ENCODE measurements at places on chromosomes 5 and 9.

- no peak for DNase-seq
Measured at GRCh38 chr5:178319541-178320041, 87.0 kb upstream of the PHYKPL start.

GRCh38 chr5:4653475-4653874, 486.7 kb upstream of the ADAMTS16 start:
- DNase-seq: no peak

DNA sequence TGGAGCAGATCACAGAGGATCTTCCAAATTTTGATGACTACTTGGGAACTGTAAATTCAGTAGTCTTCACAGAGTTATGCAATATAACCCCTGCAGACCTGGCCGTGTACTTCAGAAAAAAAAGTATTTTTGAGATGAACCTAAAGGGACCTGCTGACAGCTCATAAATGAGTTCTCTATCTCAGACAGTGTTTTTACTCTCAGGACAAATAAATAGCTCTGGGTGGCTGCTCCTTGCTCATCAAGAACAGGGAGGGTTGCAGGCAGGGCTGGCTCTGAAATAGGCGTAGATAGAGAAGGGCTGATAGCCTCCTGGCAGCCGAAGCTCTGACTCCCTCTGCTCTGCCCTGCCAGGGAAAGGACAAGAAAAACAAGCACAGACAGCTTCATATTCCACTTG, 64.8 kb downstream of the PLAC8L1 start:
- no peak for DNase-seq

GRCh38 chr5:87770016-87770570, 357.4 kb upstream of the CCNH start:
- DNase-seq: no peak

GRCh38 chr9:104078596-104078995, 15.5 kb upstream of the SMC2 start:
- DNase-seq: no peak

- peak; percentile 47 for DNase-seq
Measured at GRCh38 chr5:151141535-151141934, 16.0 kb downstream of the ANXA6 start.

GRCh38 chr9:37915911-37916470, 12.1 kb upstream of the SLC25A51 start:
- no peak for DNase-seq

DNA sequence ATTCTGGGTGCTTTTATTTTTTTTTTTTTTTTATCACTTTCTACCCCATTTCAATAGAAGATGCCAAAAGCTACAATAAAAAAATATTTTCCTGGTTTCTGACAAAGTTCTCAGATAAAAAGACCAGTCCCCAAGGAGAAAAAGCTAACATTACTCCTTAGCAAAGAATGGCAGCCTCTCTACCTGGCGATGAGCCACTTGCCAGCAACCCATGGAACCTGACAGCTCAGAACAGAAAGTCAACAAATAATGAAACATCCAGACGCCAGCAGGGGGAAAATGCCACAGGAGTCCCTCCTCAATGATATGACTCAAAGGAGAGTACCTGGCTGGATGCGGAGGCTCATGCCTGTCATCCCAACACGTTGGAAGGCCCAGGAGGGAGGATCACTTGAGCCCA, 123.2 kb downstream of the MYO10 start:
- no peak for DNase-seq

DNA sequence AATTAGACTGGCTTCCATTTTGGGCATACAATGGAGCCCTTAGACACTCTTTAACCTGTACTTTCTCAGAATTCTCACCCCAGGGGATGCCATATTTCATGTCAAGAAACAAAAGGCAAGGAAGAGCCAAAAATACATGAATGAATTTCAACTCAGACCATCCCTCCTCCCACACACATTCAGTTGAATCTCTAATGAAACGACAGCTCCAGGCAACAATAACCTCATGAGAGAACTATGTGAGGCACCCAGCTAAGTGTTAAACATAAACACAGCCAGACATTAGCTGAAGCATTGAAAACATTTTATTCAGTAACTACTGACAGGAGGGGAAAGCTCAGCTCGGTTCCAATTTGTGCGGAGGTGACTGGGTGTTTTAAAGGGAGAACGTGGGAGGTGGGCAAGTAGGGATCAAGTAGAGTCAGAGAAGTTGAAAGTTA, 1359.1 kb upstream of the CDH9 start:
- no peak for DNase-seq

GRCh38 chr5:66002415-66002814, 76.0 kb downstream of the ERBIN start:
- no peak for DNase-seq

DNA sequence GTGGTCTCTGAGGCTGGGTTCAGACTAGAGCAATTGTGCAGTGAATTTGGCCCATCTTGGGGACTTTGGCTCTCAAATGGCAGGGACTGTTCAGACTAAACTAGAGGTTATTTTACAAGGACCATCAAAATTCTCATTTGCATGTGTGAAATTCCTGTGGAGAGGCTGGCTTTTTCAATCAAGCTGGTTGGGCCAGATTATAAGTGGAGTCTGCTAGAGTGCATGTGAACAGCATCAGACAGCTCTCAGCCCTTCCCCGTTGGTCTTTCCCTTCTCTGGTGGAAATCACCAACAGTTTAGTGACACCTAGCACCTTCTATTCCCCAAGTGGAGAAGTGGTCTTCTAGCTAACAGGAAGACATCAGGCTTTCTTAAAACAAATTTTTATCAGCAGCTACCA, 301.3 kb downstream of the CWC27 start:
- no peak for DNase-seq

GRCh38 chr5:151239237-151239861, 13.6 kb upstream of the GM2A start:
- DNase-seq: peak; percentile 36

- DNase-seq: no peak
Measured at GRCh38 chr9:89284076-89284475, 26.9 kb upstream of the CKS2 start.

DNA sequence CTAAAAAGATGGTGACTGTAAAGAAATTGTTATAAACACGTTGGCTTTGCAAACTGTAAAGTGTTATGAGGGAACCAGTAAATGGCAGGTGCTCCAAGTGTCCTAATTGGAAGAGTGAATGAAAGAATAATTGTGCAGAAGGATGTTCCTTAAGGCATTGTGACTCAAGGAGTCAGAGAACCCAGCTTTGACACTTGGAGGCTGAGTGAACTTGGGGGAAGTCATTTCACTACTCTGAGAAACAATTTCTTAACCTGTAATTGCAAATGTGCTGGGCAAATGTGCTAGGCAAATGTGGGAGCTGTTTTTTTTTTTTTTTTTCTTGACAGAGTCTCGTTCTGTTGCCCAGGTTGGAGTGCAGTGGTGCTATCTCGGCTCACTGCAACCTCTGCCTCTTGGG, 84.0 kb upstream of the TNFSF8 start:
- DNase-seq: no peak

GRCh38 chr9:79768194-79768593, 196.4 kb downstream of the TLE4 start:
- DNase-seq: no peak

DNA sequence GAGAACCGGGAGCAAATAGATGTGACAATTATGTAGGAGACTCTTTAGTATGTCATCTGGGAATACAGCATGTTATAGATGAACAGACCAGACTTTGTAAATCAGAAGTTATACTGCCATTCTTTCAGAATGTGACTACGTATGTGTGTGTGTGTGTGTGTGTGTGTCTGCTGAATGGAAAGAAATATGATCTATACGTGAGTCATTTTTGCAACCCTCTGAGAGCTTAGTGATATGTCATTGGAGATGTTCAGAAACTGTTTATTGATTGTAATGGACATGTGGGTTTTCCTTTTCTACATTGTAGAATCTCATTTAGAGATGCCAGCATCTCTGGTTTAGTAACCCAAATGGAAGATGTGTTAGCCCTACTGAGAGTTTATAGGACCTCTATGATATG, 731.5 kb downstream of the TLE1 start:
- DNase-seq: no peak

- no peak for DNase-seq
Measured at GRCh38 chr9:28082671-28083070, 509.4 kb upstream of the C9orf72 start.

DNA sequence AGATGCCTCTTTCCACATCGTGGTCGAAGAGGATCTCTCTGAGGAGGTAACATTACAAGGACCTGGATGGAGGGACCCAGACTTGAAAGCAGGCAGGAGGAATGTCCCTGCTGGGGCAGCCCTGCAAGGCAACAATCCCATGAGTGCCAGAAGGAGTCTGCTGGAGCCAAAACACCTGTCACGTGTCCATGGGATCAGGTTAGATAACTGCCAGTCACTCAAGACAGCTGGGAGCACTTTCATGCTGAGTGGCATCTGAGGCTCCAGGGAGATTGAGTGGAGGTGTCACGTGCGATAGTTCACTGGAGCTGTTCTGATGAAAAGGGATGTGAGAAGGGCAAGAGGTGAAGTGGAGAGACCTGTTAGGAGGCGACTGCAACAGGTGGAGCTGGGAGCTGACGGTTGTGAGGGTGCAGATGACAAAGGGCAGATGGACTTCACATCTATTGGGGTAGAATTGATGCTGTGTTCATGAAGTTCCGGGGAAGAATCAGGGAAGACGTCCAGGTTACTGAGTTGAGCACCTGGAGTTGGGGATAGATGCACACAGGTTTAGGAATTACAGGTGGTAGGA, 68.4 kb downstream of the ICE1 start:
- DNase-seq: no peak

- no peak for DNase-seq
Measured at GRCh38 chr5:135995976-135996375, 32.8 kb upstream of the TGFBI start.

DNA sequence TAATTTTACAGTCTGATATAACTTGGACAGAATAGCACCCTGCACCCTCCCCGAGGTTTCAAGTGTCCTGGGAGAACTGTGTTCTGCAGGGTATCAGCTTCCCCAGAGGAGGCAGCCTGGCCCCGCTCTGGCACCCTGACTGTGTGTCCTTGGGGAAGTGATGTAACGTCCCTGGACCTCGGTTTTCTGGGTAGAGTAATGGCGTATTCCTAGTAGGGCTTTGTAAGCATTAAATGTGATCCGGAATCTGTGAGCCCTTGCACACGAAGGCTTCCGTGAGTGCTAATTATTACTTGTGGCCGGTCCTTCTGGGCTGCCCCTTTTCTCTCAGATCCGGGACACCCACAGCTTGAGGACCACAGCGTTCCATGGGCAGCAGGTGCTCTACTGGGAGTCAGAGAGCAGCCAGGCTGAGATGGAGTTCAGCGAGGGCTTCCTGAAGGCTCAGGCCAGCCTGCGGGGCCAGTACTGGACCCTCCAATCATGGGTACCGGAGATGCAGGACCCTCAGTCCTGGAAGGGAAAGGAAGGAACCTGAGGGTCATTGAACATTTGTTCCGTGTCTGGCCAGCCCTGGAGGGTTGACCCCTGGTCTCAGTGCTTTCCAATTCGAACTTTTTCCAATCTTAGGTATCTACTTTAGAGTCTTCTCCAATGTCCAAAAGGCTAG, 1.0 kb upstream of the CACFD1 start:
- no peak for DNase-seq

- DNase-seq: no peak
Measured at GRCh38 chr5:76271836-76272235, 131.2 kb upstream of the IQGAP2 start.

GRCh38 chr9:94973451-94973941, 247.0 kb downstream of the AOPEP start:
- no peak for DNase-seq

DNA sequence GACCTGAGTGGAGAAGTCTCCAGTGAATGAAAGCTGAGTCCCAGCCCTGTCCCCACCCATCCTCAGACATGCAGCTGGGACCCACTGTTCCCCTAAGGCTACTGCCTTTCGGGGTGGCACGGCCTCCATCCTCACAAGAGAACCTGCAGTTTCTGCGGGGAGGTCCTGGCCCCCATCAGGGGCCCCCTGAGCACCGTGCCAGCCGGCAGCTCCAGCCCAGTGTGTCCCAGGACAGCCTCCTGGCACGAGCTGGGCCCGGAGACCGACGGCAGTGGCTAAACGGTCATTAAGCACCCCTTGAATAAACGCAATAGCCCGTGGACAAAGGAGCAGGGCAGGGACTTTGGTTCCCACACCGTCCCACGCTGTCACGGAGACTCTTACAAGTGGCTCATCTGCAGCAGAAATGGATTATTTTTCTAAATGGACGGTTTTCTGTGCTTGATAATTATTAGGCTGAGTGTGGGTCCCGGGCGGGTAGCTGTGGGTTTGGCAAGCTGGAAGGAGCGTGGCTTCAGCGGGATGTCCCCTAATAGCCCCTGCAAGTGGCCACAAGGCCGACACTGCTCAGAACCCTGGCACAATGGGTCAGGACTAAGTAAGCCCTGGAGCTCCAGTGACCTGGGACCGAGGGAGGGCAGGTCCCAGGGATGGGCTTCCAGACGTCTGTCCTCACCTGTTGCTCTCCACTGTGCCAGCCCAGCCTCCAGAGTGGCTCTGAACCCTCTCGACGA, 17.4 kb downstream of the FAM78A start:
- DNase-seq: no peak

GRCh38 chr9:130185490-130186031, 13.4 kb downstream of the NCS1 start:
- no peak for DNase-seq

DNA sequence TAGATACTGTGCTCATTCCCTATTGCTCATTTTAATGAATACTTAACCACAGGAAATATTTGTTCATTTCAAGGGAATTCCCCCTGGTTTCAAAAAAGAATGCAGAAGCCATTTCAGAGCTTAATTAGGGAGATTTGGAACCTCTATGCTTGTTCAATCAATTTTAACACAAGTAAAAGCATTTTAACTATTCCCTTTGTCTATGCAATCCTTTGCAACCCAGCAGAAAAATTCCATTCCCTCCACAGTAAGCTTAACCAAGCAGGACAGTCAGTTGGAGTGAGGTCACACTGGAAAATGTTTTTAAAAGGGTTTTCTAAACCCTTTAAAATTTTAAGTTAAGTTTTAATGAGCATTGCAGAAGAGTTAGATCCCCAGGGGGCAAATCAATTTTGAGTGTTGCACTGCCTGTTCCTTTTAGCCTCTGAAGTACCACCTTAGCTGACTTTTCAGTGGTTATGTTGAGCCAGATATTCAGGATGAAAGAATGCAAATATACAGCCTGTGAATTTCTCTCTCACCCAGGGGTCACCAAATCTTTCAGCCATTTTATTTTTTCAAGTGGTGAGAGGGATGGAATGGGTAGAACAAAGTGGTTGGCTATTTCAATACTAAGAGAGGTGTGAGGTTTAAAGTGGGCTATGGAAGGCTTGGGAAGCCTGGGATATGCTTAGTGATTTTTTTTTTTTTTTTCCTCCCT, 356.2 kb upstream of the NUDT12 start:
- DNase-seq: no peak

DNA sequence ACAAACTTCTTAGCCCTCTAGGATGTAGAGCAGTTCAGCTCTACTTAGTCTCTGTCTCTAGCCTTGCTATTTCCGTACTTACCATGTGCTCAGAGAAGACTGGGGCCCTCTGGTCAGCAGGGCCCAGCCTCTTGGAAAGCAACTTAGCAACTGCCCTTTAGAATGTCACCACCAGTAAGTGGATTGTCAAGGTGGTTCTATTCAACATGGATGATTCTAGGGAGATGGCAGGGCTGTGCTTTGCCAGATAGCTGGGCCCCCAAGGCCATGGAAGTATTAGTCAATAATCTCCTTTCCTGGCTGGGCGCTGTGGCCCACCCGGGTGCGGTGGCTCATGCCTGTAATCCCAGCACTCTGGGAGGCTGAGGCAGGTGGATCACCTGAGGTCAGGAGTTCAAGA, 177.6 kb upstream of the MVB12B start:
- DNase-seq: no peak

GRCh38 chr9:136851941-136852663, at the start of gene MAMDC4:
Gene MAMDC4, plus strand, starts transcription at chr9:136852346. Its CDS starts 71 bp downstream, at chr9:136852417.
- no peak for DNase-seq
